ENCODE measurements at places on chromosomes 13 and 19.

DNA sequence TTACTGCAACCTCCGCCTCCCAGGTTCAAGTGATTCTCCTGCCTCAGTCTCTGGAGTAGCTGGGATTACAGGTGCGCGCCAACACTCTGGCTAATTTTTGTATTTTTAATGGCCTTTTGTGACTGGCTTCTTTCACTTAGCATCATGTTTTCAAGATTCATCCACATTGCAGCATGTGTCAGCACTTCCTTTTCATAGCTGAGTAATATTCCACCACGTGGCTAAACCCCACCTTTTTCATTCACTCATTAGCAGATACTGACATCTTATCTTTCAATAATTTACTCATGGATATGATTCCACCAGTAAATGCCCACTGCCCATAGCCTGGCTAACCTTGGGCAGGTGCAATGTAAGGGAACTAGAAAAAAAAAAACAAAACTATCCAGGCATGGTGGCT lies 6.9 kb downstream of the C5AR1 start:
- DNase-seq, result no peak

- no peak for DNase-seq
Observed at GRCh38 chr13:31913459-31913858, 118.1 kb upstream of the FRY start.

DNA sequence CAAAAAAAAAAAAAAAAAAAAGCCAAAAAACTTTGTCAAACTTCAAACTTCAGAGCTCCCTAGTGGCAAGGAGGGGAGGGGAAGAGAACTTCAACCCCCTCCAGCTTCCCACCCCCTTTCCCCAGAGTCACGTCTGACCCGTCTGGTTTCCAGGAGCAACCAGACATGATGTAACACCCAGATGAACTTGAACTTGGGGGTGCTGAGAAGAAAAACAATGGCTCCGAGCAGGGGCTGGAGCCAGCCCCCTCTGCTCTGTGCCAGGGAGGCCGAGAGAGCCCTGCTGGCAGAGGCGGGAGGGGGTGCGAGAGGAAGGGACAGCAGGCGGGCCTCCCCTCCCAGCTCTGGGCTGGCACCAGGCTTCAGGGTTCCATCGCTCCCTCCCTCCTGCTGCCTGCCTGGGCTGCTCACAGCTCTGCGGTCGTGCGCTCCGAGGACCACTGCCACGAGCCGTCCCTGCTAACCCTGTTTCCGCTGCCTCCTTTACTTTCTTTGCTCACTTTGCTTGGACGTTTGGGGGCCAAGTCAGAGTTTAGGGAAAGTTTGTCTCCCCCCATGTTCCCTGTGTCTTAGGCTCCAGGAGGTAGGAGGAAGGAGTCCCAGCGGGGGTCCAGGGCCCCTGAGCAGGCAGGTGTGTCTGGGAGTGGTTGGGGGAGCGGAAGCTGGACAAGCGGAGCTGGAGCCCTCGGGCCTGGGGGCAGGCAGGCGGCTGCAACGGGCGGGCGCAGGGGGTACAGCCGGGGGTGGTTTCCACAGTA lies 11.1 kb downstream of the LYL1 start:
- peak; percentile 23 for DNase-seq

DNA sequence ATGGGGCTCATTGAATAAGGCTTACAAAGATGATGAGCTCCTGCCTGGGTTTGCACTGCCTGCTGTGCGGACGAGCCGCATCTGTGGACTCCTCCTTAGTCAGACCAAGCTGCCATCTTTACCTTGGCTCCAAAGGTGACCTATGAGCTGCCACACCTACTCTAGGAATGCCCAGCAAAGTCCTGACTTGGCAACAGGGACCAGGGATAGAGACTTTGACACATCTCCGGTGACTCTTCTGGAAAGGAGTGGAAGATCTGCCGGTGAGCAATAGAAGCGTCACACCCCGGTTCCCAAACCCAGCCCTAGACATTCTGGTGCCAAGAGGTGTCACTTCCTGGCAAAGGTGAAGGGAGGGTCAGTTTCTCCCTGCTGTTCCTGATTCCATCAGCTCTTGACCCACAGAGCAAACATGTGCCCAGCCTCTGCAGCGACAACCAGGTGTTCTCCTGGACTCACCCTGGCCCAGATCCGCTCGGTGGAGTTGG lies 50.2 kb upstream of the GTF3A start:
- DNase-seq, result no peak

- no peak for DNase-seq
Observed at GRCh38 chr19:31257426-31258130, 91.7 kb downstream of the TSHZ3 start.

DNA sequence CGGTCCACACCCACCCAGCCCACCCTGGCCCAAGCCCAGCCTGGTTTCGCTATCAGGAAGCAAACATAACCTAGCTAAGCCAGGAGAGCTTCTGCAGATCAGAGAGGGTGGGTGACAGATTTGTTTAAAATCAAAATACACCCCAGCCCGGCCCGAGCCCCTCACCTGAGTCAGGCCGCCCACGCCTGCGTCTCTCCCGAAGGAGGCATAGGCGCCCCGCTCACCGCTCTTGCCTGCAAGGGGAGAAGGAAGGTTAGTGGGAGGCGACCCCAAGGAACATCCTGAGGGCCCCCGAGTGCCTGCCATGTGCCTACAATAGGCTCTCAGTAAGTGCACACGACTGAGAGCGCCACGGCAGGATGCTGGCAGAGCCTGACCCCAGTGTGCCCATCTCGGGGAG lies 21.9 kb upstream of the UQCR11 start:
- DNase-seq, result no peak

DNA sequence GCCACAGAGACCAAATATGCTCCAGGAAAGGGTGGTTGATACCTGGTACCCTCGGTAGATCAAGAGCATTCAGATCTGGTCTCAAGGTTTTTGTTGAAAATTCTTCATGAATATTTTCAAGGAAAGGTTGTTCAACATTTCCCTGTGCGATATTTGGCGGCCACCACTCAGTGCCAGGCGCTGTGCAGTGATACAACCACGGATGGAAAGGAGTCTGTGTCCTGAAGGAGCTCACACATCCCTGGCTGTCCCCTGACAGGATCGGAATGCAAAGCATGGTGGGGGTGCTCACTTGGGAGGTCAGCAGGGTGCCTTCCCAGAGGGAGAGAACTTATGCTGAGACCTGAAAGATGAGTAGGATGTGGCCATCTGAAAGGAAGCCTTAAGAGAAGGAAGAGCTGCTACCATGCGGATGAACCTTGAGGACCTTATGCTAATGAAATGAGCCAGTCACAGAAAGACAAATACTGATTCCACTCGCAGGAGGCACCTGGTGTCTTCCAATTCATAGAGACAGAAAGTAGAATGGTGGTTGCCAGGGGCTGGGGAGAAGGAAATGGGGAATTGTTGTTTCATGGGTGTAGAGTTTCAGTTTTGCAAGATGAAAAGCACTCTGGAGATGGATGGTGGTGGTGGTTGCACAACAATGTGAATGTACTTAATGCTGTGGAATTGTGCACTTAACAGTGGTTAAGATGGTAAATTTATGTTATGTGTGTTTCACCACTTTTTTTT lies 41.6 kb downstream of the HSPH1 start:
- no peak for DNase-seq

GRCh38 chr19:2223959-2224358 lies 12.2 kb downstream of the PLEKHJ1 start:
- no peak for DNase-seq
